ENCODE measurements at places on chromosomes 5 and 9. TPM values are rescaled to one million over a fixed set of nuclear protein-coding genes. Genes with fewer than 3 reads are reported as not detected.

The HARS1 gene
- 42.2 TPM for polyA plus RNA-seq

The SLCO6A1 gene
- 0.79 TPM for polyA plus RNA-seq

The TRIP13 gene
- polyA plus RNA-seq: 14.2 TPM

The IL9 gene
- polyA plus RNA-seq: not detected

The OLFML2A gene
- polyA plus RNA-seq: 148 TPM

DNA sequence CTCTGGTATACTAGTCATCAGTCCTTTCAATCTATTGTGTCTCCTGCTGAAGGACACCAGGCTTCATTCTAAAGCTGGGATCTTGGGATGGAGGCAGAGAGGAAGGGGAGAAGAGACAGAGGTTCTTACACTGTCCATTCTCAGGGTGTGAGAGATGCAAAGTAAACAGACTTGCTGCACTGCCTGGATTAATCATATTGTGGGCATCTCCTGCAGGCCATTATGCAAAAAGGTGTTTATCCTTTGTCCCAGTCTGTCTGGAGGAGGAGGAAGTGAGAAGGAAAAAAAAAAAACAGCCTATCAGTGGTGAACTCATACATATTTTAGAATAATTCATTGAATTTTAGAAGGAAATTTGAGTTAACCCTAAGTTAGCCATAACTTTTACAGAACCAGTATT is 92.9 kb upstream of the TNPO1 start:
- DNase-seq: no peak

DNA sequence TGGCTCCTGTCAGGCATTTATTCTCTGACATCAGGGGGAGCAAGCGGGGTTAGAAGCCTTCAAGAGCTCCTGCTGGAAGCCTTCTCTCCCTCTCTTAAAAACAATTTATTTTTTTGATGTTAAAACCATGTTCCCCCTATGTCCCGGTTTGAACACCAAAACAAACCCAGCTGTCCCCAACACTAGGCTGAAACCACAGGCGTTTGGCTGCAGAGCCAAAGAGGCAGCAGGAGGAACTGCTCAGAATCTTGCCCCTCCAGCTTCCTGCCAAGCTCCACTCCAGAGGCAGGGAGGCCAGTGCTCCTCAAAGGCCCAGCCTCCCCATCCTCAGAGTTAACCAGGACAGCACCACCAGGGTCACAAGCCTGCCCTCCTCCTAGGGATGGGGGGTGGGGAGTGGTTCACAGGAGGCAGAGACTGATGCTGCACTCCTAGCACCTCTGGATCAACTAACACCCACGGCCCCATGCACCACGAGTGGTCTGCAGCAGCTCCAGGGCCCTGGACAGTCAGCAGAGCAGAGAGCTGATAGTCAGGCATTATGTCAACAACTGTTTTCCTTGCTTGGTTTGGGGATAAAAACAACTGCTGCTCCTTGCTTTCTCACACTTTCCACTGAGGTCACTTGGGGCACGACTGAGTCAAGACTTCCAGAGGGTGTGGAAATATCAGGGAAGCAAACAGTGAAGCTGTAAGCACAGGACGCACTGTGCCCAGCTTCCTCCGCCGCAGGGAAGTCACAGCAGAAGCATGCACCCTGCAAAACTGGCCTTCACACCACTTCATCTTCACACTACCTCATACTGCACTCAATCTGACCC is 96.5 kb upstream of the ADRA1B start:
- DNase-seq: no peak

DNA sequence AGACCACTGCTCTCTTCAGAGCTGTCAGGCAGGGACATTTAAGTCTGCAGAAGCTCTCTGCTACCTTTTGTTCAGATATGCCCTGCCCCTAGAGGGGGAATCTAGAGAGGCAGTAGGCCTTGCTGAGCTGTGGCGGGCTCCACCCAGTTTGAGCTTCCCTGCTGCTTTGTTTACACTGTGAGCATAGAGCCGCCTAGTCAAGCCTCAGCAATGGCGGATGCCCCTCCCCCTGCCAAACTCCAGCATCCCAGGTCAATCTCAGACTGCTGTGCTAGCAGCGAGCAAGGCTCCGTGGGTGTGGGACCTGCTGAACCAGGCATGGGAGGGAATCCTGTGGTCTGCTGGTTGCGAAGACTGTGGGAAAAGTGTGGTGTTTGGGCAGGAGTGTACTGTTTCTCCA is 59.9 kb downstream of the CAVIN4 start:
- DNase-seq: no peak

DNA sequence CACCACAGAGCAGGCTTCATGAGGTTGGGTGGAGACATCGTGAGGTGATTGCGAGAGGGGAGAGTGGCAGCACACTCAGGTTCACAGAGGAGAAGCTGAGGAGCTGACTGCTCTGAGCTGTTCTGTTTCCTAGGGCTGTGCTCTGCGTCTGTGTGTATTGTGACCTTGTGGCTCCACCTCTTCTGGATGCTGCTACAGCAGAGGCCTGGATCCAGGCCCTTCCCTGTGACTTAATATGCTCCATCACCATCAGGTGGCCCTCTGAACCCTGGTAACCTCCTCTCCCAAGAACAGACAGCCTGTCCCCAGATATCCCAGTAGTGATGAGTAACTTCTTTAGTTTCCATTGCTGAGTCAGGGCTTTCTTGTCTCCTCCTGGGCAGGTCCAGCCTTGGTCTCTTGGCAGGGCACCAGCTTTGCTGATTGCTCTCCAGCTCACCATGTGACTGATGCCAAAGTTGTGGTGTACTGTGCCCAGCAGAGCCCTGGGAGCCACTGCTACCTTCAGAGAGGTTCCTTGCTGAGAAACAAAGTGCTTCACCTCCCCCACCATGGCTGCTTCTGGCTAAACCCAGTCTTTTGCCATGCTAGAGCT is 212.8 kb upstream of the CHD1 start:
- DNase-seq: no peak

DNA sequence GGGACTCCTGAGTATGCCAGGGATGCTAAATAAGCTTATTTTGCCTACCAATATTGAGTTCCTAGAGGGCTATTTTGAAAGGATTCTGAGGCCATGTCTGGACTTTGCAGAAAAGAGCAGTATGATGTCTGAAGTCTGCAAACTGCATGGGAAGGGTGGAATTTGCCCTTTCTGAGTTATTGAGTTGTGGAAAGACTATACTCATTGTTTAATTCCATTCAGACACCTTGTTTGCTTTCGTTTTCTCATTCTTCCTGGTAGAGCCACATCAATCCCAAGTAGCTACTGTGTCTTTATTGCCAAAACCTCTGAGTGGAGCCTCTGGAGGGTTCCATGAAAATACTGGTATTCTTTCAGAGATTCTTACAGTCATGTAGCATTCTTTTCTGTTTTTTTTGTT is 50.9 kb upstream of the PPP1R2B start:
- DNase-seq: no peak

DNA sequence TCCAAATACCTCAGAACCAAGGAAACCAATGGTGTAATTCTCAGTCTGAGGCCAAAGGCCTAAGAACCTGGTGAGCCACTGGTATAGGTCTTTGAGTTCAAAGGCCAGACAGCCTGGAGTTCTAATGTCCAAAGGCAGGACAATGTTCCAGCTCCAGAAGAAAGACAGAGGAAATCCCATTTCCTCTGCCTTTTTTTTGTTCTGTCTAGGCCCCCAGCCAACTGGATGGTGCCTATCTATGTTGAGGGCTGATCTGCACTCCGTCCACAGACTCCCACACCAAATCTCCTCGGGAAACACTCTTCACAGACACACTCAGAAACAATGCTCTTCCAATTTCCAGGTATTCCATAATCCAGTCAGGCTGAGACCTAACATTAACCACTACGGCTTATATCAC is 30.1 kb downstream of the FNIP1 start:
- DNase-seq: no peak

DNA sequence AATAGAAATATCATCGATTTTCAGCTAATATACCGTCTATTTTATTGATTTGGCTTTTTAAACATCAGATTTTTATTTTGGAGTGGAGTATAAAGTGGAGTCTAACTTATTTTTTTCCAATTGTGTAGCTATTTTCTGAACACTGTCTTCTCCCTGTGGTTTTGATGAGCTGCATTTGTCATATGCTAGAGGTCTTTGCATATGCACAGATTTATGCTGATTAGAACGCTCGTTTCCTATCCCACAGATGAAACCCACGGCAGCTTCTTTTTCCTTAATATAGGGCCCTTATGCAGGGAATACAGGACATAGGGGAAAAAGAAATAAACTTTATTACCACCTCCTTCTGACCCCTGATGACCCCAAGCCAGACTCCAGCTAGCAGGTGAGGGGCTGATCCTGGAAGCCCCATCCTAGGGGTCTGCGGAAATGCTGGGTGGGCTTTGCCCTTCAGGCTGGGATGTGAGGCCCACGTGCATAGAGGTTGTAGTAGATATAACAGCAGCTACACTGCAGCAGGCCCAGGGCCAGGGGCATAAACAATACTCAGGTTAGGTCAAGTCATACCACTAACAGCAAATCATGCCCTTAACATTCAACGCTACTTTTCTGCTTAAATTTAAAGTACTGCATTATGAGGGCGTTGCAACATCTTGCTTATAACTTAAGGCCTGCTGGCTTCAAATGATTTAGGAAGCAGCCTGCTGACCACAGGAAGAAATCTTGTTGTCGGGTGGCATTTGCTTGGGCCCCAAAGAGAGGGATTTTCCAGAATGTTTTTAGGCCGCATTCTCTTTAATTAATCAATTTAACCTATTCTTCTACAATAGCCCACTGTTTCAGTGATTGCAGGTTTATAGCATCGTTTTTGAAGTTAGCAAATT is 28.5 kb downstream of the MVB12B start:
- no peak for DNase-seq

GRCh38 chr5:16536246-16536645 is 70.6 kb upstream of the ZNF622 start:
- no peak for DNase-seq

DNA sequence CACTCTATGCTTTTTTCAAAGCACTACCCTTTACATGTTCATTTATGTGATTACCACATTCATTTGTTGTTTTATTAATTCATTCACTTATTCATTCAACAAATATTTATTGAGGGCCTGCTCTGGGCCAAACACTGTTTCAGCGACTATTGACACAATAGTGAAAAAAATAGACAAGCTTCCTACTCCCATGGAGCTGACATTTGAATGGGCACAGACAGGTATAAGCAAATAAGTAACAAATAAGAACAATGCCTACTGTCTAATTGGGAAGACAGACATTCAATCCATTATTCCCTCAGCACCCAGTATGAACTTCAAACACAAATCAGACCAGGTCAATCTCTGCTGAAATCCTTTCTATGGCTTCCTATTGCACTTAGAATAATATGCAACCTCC is 156.9 kb upstream of the NR3C1 start:
- no peak for DNase-seq

GRCh38 chr9:613771-614347 is 227.6 kb upstream of the DMRT1 start:
- peak; percentile 85 for DNase-seq
